Renal cortex interstitium (tissue), 15 donors: ENCODE measurements at places on chromosomes 7 and 10.

GRCh38 chr7:114842551-114843065 lies 79.3 kb upstream of the MDFIC start:
- no peak for DNase-seq

DNA sequence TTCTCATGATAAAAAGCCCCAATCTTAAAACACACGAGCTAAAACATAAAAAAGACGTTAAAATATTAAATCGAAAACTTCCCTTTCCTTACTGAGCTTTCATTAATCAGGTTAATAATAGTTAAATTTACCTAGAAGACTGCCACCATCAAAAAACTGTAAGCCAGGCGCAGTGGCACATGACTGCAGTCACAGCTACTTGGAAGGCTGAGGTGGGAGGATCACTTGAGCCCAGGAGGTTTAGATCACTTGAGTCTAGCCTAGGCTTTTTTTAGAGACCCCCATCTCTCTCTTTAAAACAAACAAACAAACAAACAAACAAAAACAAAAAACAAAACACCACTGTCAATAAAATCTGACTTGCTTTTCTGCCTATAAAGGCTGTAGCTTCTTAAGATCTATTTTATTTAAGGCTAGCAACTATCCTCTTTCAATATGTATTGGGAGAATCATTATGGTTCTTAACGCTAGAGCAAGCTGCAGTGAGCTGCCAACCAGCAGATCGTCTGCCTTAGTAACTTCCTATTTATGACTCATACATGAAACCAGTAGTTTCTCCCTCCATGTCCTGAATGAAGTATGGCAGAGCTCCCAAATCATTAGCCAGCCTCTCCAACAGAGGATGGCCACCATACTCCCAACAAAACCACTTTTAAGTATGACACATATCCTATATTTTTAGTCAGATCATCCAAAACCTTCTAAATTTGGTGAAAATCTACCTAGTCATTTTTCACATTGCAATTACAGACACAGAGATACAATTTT lies 163.7 kb downstream of the SRPK2 start:
- no peak for DNase-seq

DNA sequence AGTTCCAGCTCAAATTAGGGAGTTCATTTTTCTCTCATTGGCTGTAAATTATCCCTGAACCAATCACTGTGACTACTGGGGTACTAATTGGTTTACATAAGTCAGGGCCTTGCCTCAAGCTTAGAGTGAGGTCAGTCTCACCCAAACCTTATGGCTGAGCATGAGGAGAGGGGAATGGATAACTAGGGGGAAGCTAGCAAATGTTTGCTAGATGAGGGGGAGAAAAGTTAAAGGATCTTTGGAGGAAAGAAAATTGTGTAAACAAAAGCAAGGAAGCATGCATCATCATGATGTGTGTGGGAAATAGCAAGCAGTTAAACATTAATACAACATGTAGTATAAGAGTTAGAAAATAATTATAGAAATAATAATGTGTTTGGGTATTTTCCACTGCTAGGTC lies 121.9 kb downstream of the BBS9 start:
- no peak for DNase-seq

- DNase-seq = no peak
Observed at GRCh38 chr10:71972746-71973695, 8.8 kb downstream of the CHST3 start.

DNA sequence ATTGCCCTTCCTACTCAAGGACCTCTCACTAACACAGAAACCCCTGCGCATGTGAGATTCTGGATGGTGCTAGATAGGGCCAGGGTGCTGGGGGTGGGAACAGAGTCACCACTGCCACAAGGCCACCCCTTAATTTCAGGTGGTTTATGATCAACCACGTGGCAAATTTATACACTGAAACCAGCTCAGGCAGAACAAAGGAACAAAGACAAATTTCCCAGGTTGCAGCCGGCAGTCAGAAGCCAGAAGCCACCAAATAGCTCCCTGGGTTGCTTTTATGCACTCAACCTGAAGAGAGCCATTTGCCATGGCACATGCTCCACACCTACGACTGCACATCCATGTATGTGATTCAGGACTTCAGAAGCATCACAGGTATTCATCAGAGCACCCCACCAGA lies 2.5 kb downstream of the VOPP1 start:
- no peak for DNase-seq

DNA sequence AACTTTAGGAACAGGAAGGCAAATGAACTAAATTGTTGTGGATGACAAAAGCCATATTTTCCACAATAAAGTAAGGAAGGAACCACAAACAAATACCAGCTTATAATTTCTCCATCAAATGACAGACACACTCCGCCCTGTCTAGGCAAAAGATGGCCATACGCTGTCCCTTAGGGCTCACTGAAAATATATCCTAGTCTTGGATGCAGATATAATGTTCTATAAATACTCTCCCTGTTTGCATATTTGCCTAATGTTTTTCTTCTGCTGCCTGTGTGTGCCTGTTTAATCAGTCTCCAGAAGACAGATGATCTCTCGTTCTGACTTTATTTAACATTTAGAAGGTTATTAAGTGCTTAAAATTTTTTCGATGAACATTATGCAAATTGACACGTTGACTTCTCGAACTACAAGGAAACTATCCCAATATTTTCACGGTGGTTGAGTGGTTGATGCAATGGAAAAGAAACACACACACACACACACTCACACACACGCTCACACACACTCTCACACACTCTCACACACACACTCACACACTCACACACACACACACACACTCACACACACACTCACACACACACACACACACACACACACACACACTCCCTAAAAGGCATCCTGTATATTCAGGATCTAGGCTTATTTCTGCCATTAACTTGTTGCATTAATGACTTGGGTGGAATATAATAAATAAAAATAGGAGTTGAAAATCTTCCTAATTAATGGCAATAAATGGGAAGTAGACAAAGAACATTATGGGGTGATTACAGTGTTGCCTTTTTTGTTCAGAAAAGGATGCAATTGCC lies 297.1 kb downstream of the PRPF18 start:
- no peak for DNase-seq

- no peak for DNase-seq
Observed at GRCh38 chr10:14397066-14397465, 66.3 kb upstream of the FRMD4A start.

- no peak for DNase-seq
Observed at GRCh38 chr10:10872035-10872673, 145.5 kb upstream of the CELF2 start.

DNA sequence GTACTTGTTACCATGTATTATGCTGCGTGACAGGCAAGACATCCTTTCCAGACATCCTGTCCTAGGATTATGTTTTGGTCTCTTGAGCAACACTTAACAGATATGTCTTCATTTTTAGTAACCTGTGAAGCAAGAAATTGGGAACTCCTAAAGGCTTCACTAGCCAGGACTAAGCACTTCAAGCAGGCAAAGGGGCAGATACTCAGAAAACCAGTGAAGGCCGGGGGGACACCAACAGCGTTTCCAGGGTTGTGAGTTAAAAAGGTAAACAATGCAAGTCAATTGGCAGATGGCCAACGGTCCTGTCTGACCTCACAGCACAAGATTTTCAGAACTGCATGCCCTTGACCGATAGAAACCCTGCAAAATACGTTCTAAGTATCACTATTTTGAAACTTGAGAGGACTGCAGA lies 77.6 kb upstream of the SFMBT2 start:
- peak; percentile 74 for DNase-seq

GRCh38 chr10:68536973-68537372 lies 9.7 kb upstream of the SLC25A16 start:
- DNase-seq = no peak

DNA sequence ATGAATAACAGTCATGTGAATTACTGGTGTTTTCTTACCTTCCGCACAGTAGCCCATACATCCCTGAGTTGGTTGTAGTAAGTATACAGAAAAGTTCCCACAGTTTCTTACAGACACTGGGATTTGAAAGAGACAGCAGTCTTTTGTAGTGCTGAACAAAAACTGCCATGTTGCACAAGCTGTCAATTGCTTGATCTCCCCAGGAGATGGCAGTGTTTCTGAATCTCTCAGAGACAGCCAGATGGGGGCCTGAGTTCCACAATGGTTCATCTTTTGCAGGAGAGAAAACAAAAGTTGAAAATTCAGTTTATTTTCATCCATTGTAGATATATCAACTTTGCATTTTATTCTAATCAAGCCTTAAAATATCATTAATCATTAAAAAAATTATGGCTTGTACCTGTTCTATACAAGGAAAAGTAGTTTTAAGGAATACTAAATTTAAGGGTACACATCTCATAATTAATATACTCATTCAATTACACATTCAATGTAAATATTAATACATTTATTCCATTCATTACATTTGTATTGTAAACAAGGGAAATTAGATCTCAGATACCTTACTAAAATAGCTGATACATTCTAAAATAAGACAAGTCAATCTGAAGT lies 14.5 kb downstream of the VWDE start:
- peak; percentile 33 for DNase-seq

DNA sequence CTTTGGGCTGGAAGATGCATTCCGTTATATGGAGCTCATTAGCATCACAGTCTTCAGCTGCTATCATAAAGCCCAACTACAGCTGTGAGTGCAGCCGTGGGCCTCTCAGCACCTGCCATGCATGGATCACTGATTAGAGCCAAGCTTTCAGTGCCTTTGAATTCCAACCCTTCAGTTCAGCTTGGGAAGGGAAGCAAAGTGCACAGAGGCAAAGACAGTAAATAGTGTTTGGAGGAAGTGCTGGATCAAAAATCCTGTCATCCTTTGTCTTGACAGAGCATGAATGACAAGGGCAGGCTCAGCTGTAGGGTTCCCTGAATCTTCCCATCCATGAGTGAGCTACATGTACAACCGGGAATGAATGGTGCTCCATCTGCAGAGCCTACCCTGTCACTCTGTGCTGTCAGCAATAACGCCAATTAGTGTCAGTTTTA lies 153.7 kb downstream of the DNAJB9 start:
- no peak for DNase-seq

GRCh38 chr10:73836427-73836980 lies 25.1 kb upstream of the NDST2 start:
- no peak for DNase-seq

GRCh38 chr10:58568428-58568935 lies 55.8 kb downstream of the BICC1 start:
- no peak for DNase-seq

DNA sequence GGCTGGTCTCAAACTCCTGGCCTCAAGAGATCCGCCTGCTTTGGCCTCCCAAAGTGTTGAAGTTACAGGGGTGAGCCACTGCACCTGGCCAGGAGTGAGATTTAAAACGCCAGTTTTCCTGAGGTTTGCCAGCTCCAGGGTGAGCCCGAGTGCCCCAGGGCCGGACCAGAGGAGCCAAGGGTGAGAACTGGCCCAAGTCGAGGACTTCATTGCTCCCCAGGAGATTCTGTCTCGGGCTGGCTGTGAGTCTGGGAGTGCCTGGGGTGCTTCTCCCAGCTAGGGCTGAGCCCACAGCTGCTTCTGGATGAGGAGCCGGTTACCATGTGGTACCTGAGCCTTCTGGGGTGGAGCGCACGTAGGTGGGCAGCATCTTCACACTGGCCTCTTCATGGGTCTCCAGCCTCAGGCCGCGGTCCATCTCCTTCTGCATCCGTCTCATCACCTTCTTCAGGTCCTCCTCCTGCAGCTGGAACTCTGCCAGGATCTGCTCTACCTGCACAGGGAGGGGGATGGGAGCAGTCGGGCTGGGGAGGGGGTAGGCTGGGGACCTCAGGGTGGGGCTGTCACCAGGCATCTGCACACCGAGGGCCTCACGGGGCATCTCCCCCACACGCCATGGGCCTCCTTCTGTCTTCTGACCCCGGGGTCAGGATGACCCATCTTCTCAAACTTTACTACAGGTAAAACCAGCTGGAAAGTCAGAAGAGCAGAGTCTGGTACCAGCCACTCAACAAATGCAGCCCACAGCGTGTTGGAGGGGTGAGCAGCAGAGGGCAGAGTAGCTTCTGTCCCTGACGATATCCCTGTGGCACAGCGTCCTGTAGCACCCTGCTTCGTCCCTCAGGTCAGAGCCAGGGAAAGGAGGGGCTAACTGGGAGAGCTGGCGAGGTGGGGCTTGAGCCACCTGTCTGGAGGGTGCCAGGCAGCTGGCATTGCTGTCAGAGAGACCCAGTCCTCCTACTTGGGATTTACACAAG lies 12.1 kb upstream of the MYL7 start:
- no peak for DNase-seq

- no peak for DNase-seq
Observed at GRCh38 chr10:74842301-74842954, 16.0 kb downstream of the KAT6B start.

DNA sequence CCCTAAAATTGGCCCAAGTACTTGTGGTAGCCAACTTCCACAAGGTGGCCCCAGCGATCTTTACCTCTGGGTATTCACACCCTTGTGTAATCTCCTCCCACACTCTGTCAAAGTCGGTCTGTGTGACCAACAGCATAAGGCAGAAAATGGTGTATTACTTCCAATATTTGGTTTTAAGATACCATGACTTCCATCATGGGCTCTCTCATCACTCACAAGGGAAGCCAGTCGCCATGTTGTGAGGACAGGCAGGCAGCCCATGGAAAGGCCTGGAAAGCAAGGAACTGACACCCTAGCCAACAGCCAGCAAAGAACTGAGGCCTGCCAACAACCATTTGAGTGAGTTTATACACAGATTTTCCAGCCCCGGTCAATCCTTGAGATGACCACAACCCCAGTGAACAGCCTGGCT lies 91.0 kb upstream of the KMT2E start:
- peak; percentile 66 for DNase-seq

- DNase-seq = no peak
Observed at GRCh38 chr10:31058795-31059703, 27.4 kb upstream of the ZNF438 start.

- DNase-seq = no peak
Observed at GRCh38 chr10:86553639-86554038, 32.0 kb upstream of the WAPL start.

DNA sequence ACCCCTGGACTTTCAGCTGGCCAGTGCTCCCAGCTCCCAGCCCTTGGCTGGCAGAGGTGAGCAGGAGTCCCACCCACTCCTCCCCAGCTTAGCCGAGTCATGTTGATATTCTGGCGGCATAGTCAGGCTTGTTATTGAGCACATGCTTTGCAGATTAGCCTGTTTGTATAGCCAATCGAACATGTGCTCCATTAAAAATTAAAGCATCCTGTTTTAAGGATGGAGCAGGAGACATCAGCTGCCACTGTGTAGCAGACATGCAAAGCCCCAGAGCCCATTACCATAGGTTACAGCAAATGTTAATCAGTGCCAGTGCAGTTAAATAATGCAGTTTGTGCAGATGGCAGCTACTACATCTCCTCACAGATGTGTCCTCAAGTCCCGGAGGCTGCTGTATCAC lies 574.6 kb upstream of the GALNT17 start:
- no peak for DNase-seq

DNA sequence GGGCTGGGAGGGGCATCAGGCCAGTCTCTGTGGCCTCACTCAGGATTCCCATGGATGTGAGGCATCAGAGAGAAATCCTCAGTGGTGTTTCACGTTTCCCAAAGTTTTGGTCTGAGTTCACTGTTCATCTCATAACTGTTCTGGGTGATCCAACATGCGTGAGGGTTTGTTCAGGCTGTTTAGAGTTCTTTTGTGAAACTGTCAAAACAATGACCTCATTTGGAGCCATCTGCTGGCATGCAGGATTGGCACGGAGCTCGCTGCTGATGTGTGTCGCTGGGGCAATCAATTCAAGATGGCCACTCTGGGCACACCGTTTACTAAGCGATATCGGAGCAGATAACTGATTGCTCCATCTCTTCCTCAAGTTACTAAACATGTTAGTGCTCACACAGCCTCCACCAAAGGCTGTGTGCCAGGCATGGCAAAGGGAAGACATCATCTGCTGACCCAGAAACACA lies 365.6 kb downstream of the WDR11 start:
- no peak for DNase-seq
